ENCODE measurements at places on chromosomes 5 and 9.

DNA sequence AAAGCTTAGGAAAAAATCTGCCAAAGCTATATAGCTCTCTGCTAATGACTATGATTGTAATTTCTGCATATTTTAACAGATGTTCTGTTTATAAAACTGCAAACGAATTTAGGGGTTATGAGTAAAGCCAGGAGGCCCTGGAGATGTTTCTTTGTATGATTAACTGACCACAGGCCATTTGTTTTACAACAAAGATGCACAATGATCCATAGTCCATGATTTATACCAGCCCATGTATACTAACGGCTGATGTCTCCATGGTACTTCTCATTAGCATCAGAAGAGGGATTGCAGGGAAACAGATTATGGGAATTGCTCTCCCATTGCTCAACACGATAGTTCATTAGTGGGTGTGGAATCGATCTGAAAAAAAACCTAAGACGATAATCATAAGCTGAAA lies 78.9 kb downstream of the PPP2R2B start:
- no peak for DNase-seq

DNA sequence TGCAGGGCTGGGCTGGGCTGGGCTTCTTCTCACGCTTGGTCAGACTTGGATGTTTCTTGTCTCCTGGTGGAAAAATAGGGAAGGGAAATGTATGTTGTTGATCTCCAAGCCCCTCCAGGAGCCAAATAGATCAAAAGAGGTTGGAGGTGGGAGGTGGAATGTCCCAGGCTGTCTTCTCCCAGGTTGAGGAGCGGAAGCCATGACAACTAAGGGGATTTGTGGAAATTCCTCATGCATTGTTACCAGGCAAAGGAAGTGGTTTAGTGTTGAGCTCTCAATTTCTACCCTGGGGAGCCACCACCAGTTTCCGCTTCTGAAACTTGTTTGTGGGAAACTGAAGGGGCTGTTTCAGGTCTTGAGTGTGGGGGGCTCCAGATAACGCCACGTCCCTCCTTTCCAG lies 79.0 kb downstream of the SPRY4 start:
- no peak for DNase-seq

GRCh38 chr5:120134944-120135343 lies 329.2 kb upstream of the PRR16 start:
- no peak for DNase-seq

GRCh38 chr5:116437922-116438578 lies 136.6 kb downstream of the SEMA6A start:
- no peak for DNase-seq

- DNase-seq, result no peak
Observed at GRCh38 chr9:19799784-19800183, 10.9 kb upstream of the SLC24A2 start.

GRCh38 chr5:36928947-36929346 lies 52.4 kb downstream of the NIPBL start:
- no peak for DNase-seq

DNA sequence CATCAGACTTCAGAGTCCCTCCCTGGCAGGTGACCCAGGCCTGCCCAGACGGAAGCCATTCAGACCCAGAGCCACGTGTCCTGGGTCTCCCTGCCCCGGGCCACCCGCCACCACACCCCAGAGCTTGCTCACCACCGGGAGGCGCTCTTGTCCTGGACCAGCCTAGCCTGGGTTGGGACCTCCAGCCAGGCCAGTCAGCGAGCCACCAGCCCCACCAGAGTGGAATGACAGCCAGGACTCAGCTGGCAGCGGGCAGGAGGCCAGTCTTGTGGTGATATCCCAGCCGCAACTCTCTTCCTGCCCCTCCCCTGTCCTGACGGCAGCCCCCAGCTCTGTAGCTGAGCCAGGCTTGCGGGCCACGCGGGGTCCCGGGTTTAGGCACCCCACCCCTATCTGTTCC lies 1.7 kb upstream of the PTGDS start:
- no peak for DNase-seq

DNA sequence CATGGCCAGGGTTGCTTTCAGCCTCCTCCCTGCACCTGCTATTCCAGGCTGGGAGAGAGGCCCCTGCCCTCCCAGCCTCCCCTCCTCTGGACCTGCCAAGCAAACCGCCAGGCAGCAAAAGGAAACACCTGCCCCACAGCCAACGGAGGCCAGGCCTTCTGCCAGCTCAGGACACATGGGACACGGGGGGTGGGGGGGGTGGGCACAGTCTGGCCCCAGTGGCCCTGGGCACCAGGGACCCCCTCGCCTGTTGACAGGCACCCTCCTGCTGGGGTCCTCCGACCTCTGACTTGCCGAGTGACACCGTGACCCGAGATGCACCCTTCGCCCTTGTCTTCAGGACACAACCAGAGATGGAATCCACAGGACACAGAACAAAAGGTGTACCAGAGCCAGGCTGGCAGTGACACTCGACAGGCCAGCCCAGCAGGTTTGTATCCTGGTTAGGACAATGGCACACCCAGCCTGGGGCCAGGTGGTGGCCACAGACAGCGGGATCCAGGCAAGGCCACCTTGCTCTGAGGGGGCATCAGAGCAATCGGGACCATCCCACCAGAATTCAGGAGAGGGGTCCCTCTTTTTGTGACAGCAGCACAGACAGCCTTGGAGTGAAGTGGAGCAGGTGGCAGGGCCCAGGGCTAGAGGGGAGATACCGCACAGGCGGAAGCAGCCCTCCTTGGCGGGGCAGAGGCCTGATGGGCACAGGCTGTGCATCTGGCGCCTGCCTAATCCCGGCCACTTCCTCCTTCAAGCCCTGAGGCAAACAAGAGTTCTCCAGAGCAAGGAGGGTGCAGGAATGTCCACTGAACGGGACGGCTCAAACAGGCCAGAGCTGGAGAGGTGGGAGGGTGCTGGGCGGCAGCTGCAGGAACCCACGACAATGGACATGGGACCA lies 1.3 kb upstream of the TMEM210 start:
- peak; percentile 13 for DNase-seq

- no peak for DNase-seq
Observed at GRCh38 chr9:33117796-33118195, 41.3 kb upstream of the SMU1 start.

DNA sequence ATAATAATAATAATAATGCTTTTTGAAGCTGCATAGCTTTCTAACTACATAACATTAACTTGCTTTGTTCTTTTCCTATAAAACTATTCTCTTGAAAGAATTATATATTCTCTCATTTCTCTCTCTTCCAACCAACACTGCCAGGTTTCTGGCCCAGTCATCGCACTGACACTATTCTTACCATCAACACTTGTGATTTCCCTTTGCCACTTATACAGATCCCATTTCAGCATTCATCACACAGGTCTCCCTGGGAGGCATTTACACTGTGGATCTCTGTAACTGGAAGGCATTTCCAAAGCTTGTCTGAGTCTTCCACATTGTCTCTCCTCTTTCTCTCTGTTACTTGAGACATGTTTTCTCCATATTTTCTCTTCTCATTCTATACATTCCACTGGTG lies 777.8 kb upstream of the ACO1 start:
- no peak for DNase-seq

- DNase-seq, result no peak
Observed at GRCh38 chr9:121305269-121305994, 37.5 kb downstream of the GSN start.

DNA sequence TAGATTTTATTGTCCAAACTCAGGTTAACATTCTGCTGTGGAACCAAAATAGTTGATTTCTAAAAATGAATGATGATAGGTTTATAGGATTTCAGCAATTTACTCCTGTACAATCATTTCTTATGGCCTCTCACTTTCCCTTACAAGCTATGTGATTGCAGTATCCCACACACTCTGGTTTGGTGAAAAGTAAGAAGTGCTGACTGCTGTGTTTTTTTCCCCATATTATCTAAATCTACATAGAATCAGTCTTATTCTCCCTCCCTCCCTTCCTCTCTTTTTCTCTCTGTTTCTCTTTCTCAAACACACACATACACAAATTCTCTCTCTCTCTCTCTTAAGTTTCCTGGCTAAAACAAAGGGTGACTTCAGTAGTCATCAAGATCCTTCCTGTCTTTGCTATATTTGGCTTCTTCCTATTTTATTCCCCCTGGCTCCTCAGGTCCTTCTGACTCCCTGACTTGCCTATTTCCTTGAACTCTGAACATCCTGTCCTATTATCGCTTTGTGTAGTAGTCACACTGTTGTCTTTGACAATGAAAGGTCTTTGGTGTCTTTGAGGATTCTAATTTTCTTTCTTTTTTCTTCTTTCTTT lies 55.9 kb upstream of the HAPLN1 start:
- no peak for DNase-seq

- no peak for DNase-seq
Observed at GRCh38 chr9:71703172-71703872, 65.0 kb downstream of the CEMIP2 start.

GRCh38 chr5:74286734-74287695 lies 353.5 kb downstream of the ENC1 start:
- no peak for DNase-seq

DNA sequence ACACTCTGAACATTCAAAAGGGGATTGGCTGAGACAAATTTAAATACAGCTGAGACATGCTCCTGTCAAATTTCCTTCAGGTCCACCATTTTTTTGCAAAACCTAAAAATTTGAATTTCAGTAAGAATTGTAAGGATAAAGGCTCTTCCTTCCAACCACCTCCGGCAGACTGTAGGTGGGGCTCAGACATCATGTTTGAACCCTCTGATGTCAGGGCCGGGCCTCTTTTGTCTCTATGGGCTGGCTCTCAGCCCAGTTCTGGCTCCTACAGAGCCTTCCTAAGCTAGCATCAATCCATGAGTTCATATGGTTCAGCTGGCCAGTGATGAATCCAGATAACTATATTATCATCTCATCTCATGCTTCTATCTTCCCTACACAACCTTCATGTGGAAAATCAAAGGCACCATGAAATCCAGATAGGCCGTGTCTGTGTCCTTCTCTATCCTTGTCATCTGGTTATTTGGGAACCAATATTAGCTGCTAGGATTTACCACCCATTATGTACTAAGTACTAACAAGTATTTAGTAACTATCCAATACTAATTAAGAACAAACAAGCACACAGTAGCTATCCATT lies 44.2 kb downstream of the NIPSNAP3B start:
- peak; percentile 12 for DNase-seq

- DNase-seq, result no peak
Observed at GRCh38 chr9:72674961-72675360, 153.6 kb downstream of the TMC1 start.
